Activated T-helper 1 cell treated with anti-CD3 and anti-CD28 coated beads, Interleukin-12 subunit alpha, Interleukin-12 subunit beta, Interleukin-2, Interleukin-4 antibody, amounts not matched to agents 30 ng/mL and 10 ng/mL and 1 ng/mL, durations not matched to agents 14 hours and 24 hours and 36 hours (primary cell): ENCODE measurements at places on chromosomes 12 and 14.

GRCh38 chr12:38776647-38777046, 128.7 kb downstream of the CPNE8 start:
- DNase-seq, result no peak

DNA sequence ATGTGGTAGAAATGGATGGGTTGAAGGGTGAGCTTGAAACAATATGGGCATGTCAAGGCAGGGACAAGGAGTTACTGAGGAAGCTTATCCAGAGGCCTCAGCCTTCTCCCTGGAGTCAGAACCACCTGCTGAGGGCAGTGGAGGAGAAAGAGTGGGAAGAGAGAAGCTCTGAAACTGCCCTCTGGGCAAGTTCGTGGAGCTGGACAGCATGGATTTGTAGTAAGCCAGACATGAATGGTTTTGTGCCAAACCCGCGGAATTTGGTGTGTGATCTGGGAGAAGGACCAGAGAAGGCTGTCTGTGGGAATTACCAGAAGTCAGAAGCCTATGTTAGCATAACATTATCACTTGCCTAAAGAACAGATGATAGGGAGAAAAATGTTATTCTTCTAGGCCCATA, 164.8 kb downstream of the SLC41A2 start:
- no peak for DNase-seq

- DNase-seq, result no peak
These were observed 69.9 kb downstream of the MYRFL start for GRCh38 chr12:69894800-69895383.

DNA sequence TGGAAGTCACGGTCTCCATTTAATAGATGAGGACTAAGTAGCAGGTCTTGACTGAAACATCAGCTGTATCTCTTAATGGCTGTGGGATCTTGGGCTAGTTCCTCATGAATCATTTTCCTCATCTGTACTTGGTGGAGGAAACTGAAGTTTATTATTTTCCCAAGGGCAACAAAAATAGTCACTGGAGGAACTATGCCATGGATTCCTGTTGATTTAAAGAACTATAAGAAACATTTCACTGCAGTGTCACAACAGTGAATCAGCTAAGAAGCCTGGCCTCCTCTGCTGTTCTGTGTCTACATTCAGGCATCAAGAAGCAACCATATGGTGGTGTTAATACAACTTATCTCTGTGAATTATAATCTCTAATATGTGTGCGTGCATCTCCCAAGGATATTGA, 200.5 kb downstream of the STXBP6 start:
- no peak for DNase-seq

DNA sequence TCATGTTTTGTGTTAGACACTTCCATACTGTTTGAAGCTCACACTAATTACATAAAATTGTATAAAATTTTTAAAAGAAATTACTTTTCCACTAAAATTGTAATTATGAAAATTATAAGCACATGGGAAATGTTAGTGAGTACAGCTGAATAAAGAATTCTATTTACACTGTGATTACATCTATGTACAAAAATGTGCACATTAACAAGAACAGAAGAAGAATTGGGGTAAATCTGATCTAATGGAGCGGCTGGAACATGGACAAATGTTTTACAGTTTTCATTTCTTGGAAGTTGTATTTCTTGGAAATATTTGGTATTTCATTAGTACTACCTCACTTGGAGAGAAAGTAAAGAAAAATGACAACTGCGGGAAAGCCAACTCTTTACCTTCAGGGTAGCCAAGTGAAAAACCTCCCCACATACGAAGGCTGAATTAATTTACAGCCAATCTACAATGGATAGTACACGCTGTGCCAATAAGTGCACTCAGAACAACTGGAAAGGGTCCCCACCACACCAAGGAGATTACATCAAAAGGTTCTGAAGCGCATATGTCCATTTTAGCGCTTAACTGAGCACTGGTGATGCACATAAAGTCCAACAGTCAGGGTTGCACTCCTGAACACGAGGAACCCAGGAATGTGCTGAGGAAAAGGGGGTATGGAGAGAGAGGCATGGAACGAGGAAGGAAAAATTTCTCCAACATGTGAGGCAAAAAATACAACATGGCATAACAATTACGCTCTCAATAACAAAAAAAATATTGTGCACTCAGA, 17.5 kb downstream of the MED13L start:
- no peak for DNase-seq

DNA sequence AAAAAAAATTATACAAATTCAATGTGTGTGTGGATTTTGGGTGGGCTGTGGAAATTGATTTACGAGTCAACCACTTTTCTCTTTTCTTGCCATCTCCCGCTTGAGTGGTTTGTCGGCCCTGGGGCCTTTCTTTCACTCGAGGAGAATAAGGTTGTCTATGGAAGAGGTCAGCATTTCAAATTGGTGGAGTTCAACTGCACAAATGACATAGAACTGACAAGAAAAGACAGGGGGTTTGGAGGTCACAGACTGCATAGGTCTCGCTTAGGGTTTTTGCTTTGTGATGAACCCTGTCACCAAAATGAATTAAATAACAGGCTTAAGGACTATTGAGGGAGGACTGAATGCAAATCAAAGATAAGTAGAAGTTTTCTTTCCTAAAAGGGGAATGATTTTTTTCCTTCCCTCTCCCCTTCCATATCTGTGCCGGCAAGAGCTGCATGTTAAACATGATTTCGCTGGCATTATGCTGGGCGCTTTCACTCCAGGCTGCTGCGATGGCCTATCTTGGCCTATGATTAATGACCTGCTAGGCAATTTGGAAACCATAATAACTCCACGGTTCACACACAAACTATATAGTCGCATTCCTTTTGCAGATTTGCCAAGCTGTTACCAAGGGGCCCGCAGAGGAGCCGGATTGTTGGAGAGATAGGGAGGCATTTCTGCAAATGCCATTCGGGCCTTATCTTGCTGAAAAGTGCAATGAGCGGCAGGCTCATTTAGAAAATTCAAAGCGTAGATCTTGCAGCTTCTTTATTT, 20.7 kb downstream of the ASCL1 start:
- DNase-seq, result no peak
